Stimulated activated CD4-positive, alpha-beta T cell treated with anti-CD3 and anti-CD28 coated beads, Interleukin-2, amount 100 ng/mL, for 4 hours (primary cell): ENCODE measurements at places on chromosomes 16 and 17.

DNA sequence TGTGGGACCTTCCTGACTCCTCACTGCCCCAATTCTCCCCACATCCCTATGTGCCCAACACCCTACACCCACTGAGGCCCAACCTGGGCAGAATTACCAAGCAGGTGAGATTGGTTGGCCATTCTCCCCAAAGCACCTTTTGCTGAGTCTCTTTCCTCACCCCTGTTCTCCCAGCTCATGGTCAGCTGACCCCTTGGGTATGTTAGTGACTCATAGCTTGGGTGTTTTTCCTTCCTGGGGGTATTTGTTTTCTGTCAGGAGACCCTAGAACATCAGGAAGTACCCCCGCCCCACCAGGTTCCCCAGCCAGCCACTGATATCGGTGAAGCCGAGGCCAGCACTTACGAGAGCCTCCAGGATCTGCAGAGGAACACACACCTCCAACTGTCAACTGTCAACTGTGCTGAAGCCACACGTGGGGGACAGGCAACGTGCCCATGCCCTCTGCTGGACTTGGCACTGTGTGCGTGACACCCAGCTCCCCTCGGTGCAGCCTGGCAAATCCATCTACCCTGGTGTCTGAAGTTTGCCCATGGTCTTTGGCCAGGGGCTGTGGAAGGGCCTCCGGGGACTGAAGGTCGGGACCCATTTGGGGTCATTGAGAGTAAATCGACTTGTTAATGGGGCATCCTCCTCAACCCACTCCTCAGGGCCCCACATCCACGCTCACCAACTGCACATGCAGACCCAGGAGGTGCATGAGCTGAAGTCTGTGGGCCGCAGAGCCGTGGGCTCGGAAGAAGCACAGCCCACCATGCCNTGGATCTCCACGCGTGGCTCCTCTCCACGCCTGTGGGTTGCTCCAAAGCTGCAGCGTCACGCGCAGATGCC lies 53.1 kb downstream of the METRNL start:
- DNase-seq = no peak

DNA sequence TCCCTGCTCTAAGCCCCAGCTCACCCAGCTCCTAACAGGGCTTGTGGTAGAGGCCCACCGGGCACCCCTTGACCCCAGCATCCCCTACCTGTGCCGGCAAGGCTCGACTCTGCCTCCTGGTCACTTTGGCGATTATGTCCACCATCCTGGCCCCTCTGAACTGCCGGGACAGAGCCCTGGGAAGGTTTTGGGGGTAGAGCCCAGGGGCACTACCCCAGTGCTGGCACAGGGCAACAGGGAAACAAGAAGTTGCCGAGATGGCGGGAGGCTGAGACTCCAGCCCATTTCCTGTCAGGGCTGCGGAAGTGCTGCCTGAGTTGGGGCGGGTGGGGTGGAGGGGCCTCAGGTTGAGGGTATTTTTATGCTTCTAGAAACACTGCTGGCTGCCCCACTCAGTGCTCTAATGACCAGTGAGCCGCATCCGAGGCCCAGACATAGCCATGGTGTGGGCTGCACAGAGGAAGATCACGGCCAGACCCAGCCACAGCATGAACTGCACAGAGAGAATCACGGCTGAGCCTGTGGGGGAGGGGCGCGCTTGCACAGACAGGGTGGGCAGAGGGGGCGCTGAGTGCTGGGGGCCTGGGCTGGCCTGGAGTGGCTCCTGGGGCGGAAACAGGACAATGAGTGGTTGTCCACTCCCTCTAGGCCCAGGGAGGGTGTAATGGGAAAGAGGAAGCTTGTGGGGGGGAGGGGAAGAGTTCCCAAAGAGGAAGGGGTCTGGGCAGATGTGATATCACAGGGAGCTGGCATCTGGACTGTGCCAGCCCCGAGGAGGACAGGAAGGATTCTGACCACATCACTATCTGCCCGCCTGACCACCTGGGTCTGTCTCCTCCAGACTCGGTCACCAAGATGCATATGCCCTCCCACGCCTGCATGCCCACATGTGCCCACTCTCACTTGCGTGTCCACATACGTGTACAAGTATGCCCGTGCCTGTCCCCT lies 22.3 kb downstream of the ARHGAP27 start:
- peak; percentile 24 for DNase-seq

DNA sequence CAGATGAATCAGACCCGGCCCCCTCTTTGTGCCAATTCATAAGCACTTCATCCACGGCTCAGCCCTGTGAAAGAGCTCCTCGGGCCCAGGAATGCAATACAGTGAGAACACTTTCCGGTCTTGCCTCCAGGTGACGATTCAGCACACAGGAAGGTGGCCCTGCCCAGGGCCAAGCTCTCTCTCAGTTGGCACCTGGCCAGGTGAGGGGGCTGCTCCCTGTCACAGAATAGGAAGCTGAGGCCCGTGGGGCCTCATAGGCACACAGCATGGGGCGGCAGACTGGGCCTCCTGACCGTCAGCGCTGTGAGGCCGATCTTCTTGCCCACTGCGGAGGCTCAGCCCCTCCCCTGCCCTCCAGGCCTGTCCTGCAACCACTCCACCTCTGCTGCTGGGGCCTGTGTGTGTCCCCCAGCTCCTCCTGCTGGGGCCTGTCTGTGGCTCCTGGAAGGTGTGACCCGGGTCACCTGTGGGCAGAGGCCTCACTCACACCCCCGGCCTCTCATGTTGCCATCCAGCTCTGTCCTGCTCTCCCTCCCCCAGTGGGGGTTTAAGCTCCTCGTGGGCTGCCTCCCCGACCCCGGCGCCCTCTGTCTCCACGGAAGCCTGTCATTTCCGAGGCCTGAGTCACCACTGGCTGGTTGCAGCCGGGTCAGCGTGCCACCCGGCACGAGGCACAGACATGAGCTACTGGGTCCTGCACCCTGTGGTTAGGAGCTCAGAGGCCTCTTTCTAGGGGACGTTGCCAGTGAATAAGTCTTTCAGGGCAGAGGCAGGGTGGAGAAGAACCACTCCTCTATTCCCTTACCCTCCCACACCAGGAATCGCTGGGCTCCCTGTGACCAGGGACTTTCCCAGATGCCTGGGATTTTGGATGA lies 114.4 kb downstream of the SEC14L1 start:
- no peak for DNase-seq

GRCh38 chr17:17783825-17784656 lies 52.7 kb downstream of the SREBF1 start:
- no peak for DNase-seq

- DNase-seq = no peak
These were observed 41.6 kb downstream of the HSBP1 start for GRCh38 chr16:83849421-83849820.

- DNase-seq = no peak
These were observed 17.3 kb downstream of the PHLPP2 start for GRCh38 chr16:71707199-71707598.

DNA sequence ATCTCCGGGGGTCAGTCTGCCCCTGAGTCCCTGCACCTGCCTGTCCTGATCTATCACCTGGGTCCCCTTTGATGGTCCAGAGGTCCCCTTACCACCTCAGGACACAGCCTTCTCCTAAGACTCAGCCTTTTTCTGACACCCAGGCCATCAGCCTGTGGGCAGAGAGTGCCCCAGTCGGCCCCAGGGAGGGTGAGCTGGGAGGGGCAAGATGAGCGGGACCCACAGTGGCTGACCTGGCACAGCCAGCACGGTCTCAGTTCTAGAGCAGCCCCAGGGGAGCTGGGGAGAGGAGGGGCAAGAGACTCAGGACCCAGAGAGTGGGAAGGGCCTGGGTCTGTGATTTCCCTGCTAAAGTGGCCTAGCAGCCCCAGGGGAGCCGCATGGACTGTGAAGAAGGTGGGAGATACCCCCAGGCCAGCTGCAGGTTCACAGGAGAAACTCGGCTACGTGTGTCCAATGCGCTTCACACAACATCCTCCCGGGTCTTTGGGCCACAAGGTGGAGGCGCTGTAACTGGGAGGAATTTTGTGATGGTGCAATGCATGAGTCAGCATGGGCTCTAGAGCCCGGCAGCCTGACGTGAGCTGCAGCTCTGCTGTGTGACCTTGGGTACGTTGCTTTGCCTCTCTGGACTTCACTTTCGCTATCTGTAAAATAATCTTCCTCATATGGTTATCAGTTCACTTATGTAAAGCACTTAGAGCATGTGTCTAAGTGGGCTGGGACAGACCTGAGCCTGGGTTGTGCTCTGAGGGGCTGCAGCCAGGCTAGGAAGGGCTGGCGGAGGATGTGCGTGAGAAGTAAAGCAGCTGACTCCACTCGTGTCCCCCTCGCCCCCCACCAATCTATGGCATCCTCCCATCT lies 67.2 kb upstream of the LHX1 start:
- DNase-seq = no peak

DNA sequence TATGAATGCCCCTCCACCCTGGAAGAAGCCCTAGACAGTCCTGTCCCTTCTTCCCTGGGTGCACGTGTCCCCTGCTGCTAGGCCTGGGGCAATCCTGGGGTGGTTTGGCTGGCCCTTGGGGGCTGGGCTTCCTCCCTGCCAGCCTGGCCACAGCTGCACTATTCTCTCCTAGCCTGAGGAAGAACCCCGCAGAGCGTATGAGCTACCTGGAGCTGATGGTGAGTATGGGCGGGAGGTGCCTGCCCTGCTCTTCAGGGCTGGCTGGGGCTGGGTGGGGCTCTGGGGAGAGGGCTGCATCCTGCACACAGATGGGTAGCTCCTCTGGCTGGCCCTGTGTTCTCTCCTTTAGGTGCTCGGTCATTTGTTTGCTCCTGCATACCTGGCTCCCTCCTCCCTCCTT lies 28.8 kb downstream of the MAP2K3 start:
- no peak for DNase-seq

- DNase-seq = no peak
These were observed 28.1 kb upstream of the GSG1L start for GRCh38 chr16:28091656-28092055.

- DNase-seq = no peak
These were observed 23.5 kb downstream of the TBX4 start for GRCh38 chr17:61475726-61476125.

- DNase-seq = no peak
These were observed 6.5 kb downstream of the TBX6 start for GRCh38 chr16:30085247-30085646.

- DNase-seq = no peak
These were observed 56.4 kb upstream of the NLRP1 start for GRCh38 chr17:5640726-5641125.

DNA sequence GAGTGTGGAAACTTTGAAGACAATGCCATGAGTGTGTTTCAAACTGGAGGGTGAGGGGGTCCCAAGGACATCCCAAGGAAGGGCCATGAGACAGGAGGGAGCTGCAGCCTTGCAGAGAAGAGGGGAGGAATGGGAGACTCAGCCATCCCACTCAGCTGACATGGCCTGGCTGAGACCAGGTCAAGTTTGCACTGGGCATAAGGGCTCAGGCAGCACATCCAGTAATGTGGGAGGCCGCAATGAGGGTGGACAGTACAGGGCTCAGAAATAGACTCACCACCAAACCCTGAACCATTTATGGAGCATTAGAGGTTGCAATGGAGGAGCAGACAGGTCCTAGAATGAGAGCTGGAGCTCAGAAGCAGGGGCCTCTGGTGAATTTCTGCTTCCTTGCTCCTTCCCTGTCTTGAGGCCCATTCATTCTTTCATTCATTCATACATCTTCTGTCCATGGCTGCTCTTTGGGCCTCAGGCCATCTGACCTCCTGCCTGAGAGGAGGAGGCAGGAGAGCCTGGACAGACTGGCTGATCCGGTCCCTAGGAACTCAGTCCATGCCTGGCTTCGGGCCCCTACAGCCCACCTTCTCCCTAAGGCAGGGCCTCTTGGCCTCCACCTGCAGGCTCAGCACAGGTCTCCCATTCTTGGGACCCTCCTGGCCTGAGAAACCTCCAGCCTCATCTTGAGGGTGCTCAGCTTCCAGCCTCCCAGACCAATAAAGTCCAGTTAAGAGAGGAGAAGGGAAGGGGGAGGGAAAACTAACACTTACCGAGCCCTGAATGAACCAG lies 70.5 kb upstream of the CDH5 start:
- no peak for DNase-seq

DNA sequence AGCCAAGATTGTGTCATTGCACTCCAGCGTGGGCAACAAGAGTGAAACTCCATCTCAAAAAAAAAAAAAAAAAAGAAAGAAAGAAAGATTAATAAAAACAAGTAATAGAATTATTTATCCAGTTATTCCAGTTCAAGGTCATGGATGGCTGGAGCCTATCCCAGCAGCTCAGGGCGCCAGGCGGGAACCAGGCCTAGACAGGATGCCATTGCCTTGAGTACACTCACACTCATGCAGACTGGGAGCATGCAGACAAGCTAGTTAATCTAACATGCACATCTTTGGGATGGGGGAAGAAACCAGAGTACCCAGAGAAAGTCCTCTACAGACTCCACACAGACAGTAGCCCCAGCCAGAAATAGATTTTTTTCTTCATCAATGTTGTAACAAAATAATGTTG lies 17.9 kb downstream of the PDP2 start:
- DNase-seq = no peak

GRCh38 chr16:53960050-53960812 lies 256.3 kb downstream of the FTO start:
- DNase-seq = no peak

DNA sequence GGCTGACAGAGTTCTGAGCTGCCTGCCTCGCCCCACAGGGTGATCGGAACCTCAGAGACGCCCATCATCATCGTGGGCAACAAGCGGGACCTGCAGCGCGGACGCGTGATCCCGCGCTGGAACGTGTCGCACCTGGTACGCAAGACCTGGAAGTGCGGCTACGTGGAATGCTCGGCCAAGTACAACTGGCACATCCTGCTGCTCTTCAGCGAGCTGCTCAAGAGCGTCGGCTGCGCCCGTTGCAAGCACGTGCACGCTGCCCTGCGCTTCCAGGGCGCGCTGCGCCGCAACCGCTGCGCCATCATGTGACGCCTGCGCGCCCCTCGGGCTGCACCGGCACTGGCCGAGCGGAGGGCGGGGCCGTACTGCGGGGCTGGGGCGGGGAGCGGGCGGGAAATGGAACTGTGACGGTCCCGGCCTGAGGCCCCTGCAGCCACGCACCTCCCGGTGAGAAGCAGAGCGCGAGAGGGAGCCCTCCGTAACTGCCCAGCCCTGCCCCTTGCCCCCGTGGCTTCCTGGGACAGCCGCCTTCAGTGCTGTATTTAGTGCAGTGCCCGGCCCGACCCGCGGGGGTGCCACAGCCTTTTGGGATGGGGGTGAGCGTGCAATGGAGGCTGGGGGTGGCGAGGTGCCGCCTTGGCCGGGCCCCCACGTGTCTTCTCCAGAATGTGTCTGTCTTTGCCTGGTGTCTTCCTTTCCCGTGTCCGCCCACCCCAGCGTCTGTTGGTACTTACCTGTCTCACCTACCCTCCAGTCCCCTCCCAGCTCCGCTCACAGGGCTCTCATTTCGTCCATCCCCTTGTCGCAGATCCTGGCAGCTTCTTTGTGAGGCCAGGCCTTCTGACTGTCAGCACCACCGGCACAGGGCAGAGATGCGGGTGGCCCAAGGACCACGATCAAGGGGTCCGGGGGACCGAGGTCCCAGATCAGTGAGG lies 9.8 kb downstream of the RASL10B start:
- DNase-seq = no peak

- no peak for DNase-seq
These were observed 21.8 kb downstream of the CEP131 start for GRCh38 chr17:81200695-81201580.

DNA sequence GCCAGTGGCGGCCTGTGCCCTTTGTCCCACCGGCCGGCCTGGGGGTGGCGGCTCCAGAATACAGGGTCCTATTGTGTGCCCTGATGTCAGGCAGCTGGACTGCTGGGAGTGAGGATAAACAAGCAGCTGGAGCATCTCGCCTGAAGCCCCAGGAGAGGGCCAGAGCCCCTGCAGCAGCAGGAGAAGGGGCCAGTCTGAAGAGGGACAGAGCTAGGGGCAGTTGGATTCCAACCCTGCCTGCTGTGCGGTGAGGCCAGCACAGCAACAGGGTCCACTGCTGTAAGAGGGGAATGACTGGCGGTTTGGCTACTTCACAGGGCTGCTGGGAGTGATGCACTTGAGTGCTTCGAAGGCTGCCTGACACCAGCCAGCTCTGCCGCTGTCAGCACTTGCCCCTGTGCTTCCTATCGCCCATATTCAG lies 25.0 kb downstream of the RAB11FIP4 start:
- no peak for DNase-seq
